Activated CD8-positive, alpha-beta memory T cell treated with anti-CD3 and anti-CD28 coated beads for 48 hours (primary cell): ENCODE measurements at places on chromosomes 1 and 21.

GRCh38 chr1:117104986-117105385 lies 16.6 kb downstream of the TRIM45 start:
- DNase-seq: no peak

GRCh38 chr1:64630611-64631010 lies 114.3 kb upstream of the RAVER2 start:
- DNase-seq: no peak

GRCh38 chr1:34785875-34786470 lies 5.0 kb downstream of the GJB3 start:
- no peak for DNase-seq

- no peak for DNase-seq
These were observed 726.5 kb upstream of the ADAMTS5 start for GRCh38 chr21:27693376-27693775.

- DNase-seq: no peak
These were observed 96.7 kb upstream of the HP1BP3 start for GRCh38 chr1:20883766-20884165.

DNA sequence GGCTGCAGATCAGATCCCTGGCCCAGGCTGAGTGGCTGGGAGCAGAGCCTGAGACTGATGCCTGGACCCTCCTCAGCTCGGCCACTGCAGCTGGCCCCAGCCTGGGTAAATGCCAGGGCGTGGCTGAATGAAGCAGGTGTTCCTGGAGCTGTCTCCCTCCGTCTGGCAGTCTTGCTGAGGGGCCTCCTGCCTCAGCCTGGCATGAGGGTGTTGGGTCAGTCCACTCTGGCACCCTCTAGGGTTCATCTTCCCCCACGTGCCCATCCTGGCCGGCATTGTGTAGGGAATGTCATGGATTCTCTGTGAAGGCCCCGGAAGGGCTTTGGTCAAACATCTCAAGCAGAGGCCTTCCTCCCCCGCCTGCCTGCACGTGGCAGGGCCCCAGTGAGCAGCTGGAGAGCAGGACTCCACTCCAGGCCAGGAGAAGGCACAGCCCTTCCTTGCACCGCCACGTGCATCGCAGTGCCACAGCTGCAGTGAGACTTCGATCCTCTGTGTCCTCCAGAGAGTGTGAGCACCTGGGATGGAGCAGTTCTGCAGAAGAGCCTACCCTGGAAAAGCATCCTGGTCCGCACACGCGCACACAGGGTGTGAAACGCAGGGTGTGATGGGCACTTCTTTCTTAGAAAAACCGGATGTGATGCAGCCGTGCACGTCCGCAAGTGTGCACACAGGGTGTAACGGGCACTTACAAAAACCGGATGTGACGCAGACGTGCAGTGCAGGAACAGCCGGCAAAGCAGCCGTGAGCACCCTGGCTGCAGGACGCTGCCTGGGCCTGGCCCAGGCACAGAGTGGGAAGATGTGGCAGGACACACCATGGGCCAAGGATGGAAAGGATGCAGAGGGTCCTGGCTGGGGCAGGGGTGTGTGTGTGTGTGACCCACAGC lies 4.6 kb upstream of the KRTAP10-4 start:
- DNase-seq: no peak

- no peak for DNase-seq
These were observed 57.2 kb downstream of the CD46 start for GRCh38 chr1:207808911-207809555.

- no peak for DNase-seq
These were observed 263.5 kb upstream of the PLD5 start for GRCh38 chr1:242787968-242788367.

- DNase-seq: no peak
These were observed 99.9 kb upstream of the RUNX3 start for GRCh38 chr1:25030012-25030411.

- no peak for DNase-seq
These were observed 21.1 kb downstream of the RAB42 start for GRCh38 chr1:28613175-28613574.

GRCh38 chr21:29637134-29637533 lies 302.7 kb downstream of the GRIK1 start:
- DNase-seq: no peak

DNA sequence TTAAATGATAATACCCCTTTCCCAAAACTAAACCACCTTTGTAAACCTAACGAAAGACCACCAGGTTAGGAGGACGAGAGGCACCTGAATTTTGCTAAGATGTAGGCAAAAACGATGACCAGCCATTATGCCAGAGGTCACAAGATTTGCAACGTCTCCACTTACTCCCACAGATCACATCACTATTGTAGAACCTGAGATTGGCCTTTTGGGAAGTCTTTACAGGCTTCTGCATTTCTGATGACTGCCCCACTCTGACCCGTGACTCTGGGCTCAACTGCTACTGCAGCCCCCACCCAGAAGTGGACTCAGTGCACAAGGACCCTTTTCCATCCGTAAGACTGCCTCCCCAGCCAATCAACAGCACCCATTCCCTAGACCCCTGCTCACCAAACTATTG lies 36.4 kb upstream of the COL6A2 start:
- no peak for DNase-seq

DNA sequence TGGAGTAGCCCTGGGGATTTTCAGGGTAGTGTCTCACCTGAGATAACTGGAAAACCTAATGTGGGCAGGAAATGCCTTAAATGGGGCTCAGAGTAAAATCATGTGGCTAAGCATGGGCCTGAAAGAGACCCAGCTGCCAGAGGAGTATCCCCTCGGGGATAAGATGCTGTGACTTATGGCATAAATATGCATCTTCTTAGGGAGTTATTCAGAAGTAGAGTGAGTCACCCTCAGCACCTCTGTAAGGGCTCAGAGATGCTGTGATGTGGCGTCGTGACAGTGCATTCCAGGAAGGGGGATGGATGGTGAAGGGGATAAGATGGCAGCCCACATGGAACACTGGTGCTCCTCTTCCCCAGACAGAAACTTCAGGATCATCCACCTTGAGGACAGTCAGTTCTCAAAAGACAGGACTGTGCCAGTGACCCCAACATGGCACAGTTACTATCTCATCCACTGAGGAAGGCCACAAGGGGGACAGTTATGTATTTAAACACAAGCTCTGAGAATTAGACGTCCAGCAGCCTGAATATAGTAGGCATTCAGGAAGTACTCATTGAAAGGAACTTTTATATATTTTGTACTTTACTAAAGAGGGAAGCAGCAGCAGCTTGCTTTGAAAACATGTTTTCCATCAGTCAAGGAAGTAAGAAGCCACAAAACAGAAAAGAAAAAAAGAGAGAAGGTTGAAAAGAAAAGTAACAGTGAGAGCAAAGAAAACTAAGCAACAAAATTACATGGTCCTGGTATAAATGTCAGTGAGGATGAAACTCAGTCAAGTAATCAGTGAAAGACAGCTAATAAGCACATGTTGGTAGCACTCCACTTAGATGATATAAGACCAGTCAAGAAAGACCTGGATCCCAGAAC lies 8.3 kb downstream of the IL24 start:
- no peak for DNase-seq

DNA sequence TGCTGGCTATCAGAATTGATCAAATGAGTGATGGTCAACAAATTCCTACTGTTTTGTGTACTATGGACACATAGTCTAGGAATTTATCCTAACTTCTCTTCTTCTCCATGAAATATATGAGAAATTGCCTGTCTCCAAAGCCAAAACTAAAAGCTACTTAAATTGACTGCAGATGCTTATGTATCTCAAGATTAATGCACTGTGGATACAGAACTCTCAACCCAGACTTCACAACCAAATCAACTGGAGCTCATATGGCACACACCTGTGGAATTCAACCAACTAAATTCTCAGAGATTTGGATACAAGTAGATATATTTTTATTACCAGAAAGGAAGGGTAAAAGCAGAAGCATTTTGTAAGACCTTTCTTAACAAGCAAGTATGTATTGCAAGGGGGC lies 566.1 kb downstream of the LTN1 start:
- DNase-seq: no peak

GRCh38 chr1:97739596-97740103 lies 181.2 kb downstream of the DPYD start:
- no peak for DNase-seq

- DNase-seq: no peak
These were observed 674 bp upstream of the HES5 start for GRCh38 chr1:2530513-2531361.

DNA sequence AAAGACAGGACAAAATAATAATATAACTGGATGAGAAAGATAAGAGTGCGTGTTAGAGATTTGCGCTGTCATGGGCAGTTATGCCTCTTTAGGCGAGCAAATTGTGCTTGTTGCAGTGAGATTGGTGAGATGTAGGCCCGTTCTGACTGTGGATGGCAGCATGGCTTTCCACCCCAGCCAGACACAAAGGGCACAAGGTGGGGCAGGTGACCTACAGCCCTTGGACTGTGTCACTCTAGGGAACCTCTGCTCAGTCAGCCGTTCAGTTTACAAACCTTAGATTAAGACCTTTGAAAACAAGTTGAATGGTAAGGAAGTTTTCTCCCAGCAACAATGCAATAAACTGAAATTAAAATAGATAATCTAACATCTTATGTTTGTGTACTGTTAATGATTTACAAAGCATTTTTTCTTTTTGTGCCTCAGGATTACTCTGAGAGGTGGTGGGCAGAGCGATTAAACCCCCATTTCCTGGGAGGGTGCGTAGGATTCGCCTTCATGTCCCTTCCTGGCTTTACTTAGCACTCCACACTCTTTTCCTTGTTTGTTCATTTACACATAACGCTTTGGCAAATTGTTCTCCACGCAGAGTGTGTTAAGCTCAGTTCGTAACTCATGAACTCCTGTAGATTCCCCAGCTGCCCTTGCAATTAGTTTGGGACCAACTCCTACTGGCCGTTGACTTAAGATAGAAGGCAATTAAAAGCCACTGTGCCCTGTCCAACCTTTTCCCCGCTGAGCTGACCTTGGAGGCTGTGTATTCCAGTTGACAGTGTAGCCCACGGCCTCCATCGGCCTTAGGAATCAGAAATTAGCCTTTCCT lies 58.1 kb upstream of the IGSF5 start:
- no peak for DNase-seq

GRCh38 chr1:218945050-218945449 lies 228.6 kb upstream of the LYPLAL1 start:
- no peak for DNase-seq

- no peak for DNase-seq
These were observed 22.7 kb upstream of the LELP1 start for GRCh38 chr1:153180556-153180955.

GRCh38 chr1:25847929-25848328 lies 11.3 kb downstream of the AUNIP start:
- DNase-seq: no peak

GRCh38 chr21:31988492-31989290 lies 115.9 kb downstream of the HUNK start:
- DNase-seq: no peak

DNA sequence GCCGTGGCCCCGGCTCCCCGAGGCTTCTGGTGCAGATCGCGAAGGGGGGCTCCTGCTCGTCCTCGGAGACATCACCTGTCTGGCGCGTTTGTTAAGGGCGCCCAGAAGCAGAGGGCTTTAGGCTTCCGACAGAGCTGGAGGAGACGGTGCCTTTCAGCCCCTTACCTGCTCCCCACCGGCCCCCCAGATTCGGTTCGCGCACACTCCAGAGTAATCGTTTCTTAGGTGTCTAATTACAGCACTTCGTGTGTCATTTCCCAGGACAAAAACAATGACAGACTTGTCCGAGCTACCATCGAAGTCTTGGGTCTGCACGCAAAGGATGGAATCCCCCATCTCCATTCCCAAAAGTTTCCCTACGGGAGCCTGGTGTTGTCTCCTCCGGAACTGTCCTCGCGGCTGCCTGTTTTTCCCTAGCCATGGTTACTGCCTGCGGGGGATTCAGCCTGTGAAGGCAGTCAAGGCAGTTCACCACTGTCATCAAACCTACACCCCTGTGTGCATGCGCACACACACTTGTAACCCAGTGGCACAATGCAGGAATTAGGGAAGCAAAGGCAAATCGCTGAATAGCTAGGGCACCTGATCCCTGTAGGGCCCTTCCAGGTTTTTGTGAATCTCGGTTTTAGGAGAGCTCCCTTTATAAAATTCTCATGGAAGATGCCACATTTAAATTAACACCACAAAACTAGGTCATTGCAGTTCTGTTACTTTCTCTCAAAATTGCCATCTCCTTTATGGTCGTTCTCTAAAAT lies 738 bp upstream of the CDC42BPA start:
- DNase-seq: no peak

DNA sequence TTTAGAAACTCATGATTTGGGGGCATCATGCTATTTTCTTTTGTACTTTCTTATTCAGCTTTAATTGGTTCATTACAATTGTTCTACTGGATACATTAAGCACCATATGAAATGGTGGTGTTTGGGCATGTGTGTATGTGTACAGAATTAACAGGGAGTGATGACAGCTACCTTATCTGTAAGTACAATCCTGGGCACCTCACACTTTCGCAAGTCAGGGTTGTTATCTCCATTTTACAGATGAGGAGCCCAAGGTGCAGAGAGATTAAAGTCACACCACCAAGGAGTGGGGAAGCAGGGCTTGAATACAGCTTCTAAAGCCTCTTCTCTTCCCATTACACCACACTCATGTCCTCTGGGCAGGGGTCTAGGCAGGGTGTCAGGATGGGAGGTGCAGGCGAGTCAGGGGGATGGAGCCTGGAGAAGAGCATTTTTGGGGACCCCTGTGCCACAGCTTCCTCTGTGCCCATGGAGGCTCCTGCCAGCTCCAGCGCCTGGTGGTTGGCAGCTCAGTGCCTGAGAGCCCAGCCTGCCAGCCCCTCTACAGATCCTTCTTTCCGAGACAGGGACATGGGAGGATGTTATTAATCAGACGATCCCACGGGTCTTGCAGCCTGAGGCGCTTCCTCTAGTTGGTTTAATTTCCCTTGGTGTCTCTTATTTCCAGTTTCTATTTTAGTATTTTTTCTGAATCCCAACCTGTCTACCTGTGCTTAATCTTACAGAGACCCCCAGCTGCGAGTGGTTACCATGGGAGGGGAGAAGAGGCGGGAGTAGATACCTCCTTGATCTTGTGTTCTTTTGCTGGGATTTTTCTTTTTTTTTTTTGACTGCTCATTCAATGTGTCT lies 126.2 kb upstream of the CD34 start:
- DNase-seq: no peak

DNA sequence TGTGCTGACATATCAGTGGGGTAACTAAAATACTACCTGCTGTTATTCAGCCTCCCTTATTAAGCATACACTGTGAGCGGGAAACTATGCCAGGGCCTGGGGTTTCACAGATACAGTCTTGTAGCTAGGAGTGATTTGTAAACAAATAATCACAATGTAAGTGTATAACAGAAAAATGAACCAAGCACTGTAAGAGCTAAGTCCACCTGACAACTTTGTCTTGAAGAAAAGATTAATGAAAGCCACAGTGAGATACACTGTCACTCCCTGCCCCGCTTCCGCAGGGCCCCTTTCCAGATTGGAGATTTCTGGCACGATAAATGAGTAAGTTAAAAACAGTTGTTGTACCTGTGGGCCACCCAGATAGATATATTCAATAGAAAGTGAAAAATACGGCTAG lies 4.8 kb downstream of the RCAN3 start:
- no peak for DNase-seq

- no peak for DNase-seq
These were observed 68.6 kb upstream of the HSPA13 start for GRCh38 chr21:14451546-14451945.

GRCh38 chr1:60390593-60391282 lies 317.2 kb upstream of the C1orf87 start:
- DNase-seq: no peak

GRCh38 chr1:189678779-189679178 lies 798.9 kb downstream of the BRINP3 start:
- DNase-seq: no peak
